Left kidney (tissue), 8 donors: ENCODE measurements at places on chromosomes 4 and X. TPM values are rescaled to one million over a fixed set of nuclear protein-coding genes. Genes with fewer than 3 reads are reported as not detected.

Gene FHDC1
- polyA plus RNA-seq: 4.6 TPM

Gene TMPRSS11F
- 0.12 TPM for polyA plus RNA-seq

Gene PLAC8
- polyA plus RNA-seq: 2.9 TPM

Gene ADH1B
- 16.7 TPM for polyA plus RNA-seq

Gene GPR78
- 1.1 TPM for polyA plus RNA-seq

Gene RAB41
- polyA plus RNA-seq: 1.6 TPM

Gene PWWP3B
- polyA plus RNA-seq: 3.3 TPM

Gene MAGEA2B
- polyA plus RNA-seq: not detected

Gene SSX1
- not detected for polyA plus RNA-seq

Gene CXorf58
- 0.43 TPM for polyA plus RNA-seq

Gene MAOA
- 19.4 TPM for polyA plus RNA-seq

Gene MYOZ2
- 0.45 TPM for polyA plus RNA-seq

- DNase-seq: peak; percentile 45
Observed at GRCh38 chrX:119118780-119119395, 8.7 kb downstream of the KIAA1210 start.

DNA sequence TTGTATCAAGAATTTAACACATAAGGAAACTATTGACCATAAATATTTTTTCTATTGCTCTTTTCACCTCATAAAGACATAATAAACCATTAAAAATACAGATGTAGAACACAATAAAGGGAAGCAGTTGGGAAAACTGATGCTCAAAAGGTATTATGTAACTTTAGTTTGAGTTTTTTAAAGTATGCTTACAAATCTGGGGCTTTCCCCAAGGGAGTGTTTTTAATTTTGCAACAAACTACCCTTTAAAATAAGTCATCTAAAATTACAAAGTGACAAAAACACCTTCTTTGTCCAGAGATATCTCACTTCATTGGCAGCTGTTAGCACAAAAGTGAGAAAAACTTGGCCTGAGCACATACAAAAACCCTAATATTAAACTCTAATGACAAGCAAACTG, 55.0 kb downstream of the PRDM5 start:
- no peak for DNase-seq

- DNase-seq: no peak
Observed at GRCh38 chr4:17958181-17958580, 63.4 kb downstream of the LCORL start.

DNA sequence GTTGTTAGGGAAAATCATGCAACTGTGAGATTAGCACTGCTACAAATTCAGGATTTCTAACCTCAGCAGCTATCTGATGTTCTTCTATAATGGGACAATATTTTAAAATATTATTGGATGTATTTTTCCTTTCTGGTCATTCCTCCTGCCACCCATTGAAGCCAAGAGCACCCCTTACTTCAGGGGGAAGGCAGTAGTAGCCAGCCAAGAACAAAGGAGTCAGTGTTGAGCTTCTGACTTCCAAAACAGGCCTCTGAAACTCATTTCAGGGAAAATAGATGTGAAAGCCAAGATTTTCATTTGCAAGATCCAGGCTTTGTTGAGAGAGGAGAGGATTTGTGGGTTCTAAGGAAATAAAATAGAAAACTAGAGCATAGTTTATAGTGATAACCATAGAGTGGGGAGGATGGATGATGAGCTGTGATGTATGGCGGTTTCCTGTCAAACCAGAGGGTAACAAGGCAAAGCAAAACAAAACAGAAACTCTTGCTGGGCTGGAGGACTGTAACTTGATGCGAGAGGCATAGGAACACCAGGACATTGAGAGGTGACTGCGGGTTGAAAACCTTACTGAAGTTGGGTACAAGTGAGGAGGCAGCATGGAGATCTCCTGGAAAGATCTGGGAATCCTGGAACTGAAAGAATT, 173.7 kb upstream of the LEF1 start:
- no peak for DNase-seq

DNA sequence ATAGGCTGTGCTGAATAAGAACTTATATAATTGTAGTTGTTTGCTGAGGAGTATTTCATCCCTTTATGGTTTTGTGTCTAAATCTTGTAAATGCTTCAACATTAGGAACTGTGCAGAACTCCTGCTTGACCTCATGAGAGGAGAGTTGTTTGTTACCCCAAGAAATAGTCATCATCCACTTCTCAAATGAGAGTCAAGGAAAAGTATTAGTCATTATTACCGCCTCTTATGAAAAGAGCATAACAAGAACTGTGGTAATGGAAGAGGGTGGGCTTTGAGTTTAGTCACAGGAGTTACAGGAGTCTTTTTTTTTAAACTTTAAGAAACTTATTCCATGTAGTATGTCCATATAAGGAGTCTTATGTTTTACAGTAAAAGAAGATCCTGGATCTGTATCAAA, 132.9 kb downstream of the RAP1GDS1 start:
- DNase-seq: no peak

DNA sequence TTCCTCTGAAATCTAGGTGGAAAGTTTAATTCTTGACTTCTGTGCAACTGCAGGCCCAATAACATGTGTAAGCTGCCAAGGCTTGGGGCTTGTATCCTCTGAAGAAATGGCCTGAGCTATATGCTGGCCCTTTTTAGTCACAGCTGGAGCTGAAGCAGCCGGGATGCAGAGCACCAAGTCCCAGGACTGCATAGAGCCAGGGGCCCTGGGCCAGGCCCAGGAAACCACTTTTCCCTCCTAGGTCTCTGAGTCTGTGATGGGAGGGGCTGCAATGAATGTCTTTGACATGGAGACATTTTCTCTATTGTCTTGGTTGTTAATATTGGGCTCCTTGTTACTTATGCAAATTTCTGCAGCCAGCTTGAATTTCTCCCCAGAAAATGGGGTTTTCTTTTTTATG, 588.5 kb downstream of the CENPC start:
- DNase-seq: no peak

- DNase-seq: no peak
Observed at GRCh38 chr4:184387351-184387750, 87.0 kb downstream of the IRF2 start.

DNA sequence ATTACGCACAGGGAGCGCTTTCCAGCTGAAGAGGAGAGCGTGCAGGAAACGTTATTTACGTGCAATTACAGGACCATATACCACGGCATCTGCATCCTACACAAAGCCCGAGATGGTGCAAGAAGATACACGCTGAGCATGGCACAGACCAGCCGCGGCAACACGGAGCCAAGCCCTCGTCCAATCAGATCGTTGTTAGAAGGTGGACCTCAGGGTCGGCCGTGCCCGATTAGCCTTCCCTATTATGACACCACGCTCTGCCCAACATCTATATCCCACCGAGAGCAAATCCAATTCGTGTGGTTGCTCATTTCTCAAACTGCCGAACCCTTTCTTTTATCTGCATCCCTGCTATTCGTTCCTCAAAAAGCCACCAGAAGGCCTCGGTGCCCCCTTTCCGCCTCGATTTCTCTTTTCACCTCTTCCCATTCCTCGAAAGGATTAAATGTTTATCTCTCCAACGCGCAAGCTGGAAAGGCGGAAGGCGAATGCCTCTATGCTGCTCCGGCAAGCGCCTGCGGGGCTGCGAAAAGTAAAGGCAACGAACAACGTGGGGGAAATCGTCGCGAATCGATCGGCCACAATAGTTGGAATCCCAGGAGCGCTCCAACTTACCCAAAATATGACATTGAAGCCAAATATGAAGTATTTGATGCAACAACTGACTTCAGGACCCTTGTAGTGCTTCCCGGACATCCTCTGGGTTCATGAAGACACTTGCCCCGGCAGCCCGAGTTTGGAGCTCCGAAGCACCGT, 702 bp downstream of the TSPAN5 start:
- peak; percentile 39 for DNase-seq

DNA sequence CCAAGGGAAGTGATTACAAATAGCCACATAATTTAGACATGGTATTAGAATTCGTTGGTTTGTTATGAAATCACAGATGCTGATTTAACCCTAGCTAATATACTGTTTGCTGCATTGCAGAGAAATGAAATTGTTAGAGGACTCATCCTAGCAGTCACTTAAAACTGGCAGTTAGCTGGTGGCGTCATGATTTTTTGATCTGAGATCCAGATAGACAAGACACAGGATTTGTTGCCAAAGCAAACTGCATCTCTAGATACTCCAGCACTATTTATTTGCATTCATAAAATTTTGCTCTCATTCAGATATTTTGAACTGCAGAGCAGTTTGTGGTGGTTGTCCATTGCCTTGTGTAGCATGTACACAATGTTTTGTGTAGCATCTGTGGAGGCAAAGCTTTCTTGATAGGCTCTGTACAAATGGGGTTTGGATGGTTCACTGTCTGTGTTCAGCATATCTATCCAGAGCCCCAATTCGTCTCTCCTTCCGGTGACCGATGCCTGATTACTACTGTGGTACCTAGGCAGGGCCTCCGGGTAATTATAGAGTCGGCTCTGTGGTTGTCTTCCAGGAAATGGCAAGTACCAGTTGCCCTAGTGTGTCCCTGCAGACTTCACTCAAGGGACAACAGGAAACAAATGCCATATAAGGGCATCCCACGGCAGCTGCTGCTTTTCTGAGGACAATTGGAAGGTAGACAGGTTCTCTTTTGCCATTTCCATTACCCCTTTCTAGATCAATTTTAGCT, 30.1 kb upstream of the SPARCL1 start:
- DNase-seq: no peak

- no peak for DNase-seq
Observed at GRCh38 chr4:73520821-73521220, 39.3 kb downstream of the AFM start.

DNA sequence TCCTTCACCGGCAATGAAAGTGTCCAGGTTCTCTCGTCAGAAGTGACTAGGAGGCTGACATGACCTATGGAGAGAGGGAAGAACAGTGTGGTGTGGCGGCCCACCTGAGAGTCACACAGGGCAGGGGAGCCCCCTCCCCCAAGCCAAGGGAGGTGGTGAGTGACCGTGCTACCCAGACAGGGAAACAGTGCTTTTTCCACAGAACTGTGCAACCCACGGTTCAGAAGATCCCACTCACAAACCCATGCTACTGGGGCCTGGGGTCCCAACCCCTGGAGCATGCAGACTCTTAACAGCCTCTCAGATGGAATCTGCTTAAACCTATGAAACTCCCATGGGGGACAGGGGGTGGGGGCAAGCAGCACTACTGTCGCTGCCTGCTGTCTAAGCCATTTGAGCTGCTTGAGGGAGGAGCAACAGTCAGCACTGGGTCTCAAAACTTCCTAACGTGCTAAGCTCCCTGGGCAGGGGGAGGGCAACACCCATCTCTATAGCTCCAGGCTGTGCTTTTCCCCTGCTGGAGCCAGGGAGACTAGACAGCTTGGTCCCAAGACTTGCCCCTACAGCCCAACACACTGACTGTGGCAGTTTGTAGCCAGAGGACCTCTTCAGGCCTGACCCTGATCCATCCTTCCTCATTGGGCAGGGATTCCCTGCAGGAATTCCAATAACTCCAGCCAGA, 850.4 kb upstream of the AADAT start:
- no peak for DNase-seq

DNA sequence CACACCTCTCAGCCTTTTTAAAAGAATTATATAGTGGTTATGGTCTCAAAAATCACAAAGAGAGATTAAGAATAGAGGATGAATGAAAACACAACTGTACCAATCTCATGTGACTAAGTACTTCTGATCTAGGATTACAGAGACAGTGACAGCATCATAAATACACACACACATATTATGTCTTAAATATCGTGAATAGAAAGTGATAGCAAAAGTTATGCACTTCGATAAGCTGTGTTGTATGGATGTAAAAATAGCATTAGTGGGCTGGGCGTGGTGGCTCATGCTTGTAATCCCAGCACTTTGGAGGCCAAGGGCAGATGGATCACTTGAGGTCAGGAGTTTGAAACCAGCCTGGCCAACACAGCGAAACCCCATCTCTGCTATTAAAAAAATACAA, 25.0 kb downstream of the GYPA start:
- no peak for DNase-seq

DNA sequence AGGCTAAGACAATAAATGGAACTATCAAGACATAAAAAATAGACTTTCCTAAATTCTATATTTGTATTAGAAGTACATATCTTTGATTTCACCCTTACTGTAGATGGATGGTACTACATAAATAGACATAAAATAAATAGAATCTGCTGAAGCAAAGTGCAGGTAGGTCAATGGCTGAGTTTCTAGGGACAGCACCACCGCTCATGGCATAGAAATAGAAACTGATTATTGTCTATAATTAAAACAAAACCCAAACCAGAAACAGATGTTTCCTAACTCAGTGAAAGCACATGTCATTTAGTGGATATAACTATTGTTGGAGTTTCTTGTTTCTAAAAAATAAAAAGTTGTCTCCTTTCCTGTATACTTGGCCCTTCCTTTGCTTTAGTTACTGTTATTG, 387.3 kb upstream of the ADGRL3 start:
- DNase-seq: no peak

- DNase-seq: no peak
Observed at GRCh38 chr4:59770601-59771264, 1429.4 kb upstream of the ADGRL3 start.

GRCh38 chrX:63402106-63402505, 51.0 kb upstream of the SPIN4 start:
- DNase-seq: no peak

- DNase-seq: no peak
Observed at GRCh38 chr4:183416879-183417755, 27.3 kb upstream of the CDKN2AIP start.

DNA sequence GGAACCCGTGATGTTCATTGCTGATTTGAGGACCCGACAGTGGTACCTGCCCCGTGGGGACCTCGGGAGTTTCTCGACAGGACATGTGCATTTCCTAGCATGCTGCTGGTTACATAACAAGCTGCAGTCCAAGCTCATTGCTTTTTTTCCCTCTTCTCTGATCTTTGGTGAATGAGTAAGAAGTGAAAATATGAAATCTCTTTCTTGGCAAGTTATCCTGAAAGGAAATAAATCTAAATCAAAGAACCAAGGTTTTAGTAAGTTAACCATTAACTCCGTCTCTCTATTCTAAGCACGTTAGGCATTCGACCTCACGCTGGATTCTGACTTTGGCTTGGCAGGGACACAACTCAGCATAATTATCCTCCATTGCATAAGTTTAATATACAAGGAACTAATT, 86.6 kb downstream of the STK32B start:
- peak; percentile 29 for DNase-seq

DNA sequence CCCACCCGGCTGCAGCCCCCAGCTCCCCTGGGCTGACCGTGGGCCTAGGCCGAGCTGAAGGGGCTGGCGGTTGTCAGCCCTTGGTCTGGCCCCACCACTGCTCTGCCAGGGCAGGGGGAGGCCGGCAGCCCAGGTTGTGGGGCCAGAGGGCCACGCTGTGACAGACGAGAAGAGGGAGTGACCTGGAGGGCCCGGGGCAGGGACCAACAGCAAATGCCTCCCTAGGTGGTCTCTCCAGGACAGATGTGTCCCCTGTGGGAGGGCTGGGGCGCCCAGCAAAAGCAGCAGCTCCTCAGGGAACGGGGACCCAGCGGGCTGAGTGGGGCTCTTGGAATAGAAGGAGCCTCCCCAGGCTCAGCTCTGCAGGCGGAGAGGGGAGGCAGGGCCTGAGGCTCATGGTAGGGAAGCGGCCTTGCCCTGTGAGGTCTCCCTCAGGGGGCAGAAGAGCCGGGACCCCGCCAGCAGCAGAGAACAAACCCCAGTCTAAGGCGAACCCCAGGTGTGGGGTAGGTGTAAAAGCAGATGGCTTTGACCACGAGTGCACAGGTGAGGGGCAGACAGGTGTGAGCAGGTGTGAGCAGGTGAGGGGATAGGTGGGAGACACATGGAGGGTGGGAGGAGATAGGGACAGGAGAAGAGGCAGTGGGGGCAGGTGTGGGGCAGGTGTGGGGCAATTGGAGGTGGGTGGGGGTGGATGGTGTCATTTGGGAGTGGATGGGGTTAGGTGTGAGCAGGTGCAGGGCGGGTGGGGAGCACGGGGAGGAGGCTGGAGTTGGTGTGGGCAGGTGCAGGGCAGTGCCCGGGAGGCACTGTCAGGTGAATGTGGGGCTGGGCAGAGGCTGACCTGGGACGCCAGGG, 34.1 kb upstream of the SPON2 start:
- no peak for DNase-seq
